CD4-positive, CD25-positive, alpha-beta regulatory T cell (primary cell): ENCODE measurements at places on chromosomes 16 and 17. TPM values are rescaled to one million over a fixed set of nuclear protein-coding genes. Genes with fewer than 3 reads are reported as not detected.

OTOP2 gene
- polyA plus RNA-seq = not detected

TPSB2 gene
- not detected for polyA plus RNA-seq

SSTR5 gene
- not detected for polyA plus RNA-seq

KIFC3 gene
- not detected for polyA plus RNA-seq

KRT32 gene
- not detected for polyA plus RNA-seq

C17orf113 gene
- polyA plus RNA-seq = 0.43 TPM

ABCA8 gene
- not detected for polyA plus RNA-seq

SOX9 gene
- not detected for polyA plus RNA-seq

TBX2 gene
- polyA plus RNA-seq = not detected

CALB2 gene
- not detected for polyA plus RNA-seq

CCL5 gene
- 6.0 TPM for polyA plus RNA-seq

SPNS2 gene
- polyA plus RNA-seq = not detected

SDR42E2 gene
- polyA plus RNA-seq = 0.70 TPM

CSH1 gene
- polyA plus RNA-seq = not detected

LDHD gene
- polyA plus RNA-seq = not detected

HNF1B gene
- not detected for polyA plus RNA-seq

KRT34 gene
- polyA plus RNA-seq = not detected

CDH11 gene
- not detected for polyA plus RNA-seq

GPRC5B gene
- polyA plus RNA-seq = 0.14 TPM

C1QTNF8 gene
- not detected for polyA plus RNA-seq

TBX4 gene
- polyA plus RNA-seq = not detected

BRICD5 gene
- not detected for polyA plus RNA-seq

KRTAP16-1 gene
- polyA plus RNA-seq = not detected

SNAI3 gene
- 16.1 TPM for polyA plus RNA-seq

USP43 gene
- not detected for polyA plus RNA-seq

ABCA10 gene
- 0.11 TPM for polyA plus RNA-seq

ZG16 gene
- polyA plus RNA-seq = not detected

CCDC78 gene
- polyA plus RNA-seq = 0.70 TPM

SKA2 gene
- polyA plus RNA-seq = 83.3 TPM

NGFR gene
- not detected for polyA plus RNA-seq

BIRC5 gene
- 2.8 TPM for polyA plus RNA-seq

CHST4 gene
- not detected for polyA plus RNA-seq
